ENCODE measurements at places on chromosomes 6 and 20. TPM values are rescaled to one million over a fixed set of nuclear protein-coding genes. Genes with fewer than 3 reads are reported as not detected.

- H3K4me3 ChIP-seq, result no peak overlapping the region
- DNase-seq, result no peak
- no peaks in the 10 kb centered on the region for H3K36me3 ChIP-seq
- no peaks in the 10 kb centered on the region for H3K4me1 ChIP-seq
These were observed 195.7 kb upstream of the KCNK16 start for GRCh38 chr6:39518221-39518620.

- H3K27me3 ChIP-seq, result no peaks in the 10 kb centered on the region
- no peak overlapping the region for H3K4me3 ChIP-seq
- no peak for DNase-seq
- H3K36me3 ChIP-seq, result no peaks in the 10 kb centered on the region
- H3K4me1 ChIP-seq, result no peaks in the 10 kb centered on the region
- H3K27ac ChIP-seq, result no peak overlapping the region
These were observed 499.6 kb downstream of the RFPL4B start for GRCh38 chr6:112846681-112847080.

GRCh38 chr6:161401587-161402309 lies 127.9 kb upstream of the AGPAT4 start:
- H3K4me1 ChIP-seq, result no peaks in the 10 kb centered on the region
- H3K27me3 ChIP-seq, result no peaks in the 10 kb centered on the region
- H3K4me3 ChIP-seq, result no peak overlapping the region
- H3K36me3 ChIP-seq, result no peaks in the 10 kb centered on the region
- H3K27ac ChIP-seq, result no peak overlapping the region

DNA sequence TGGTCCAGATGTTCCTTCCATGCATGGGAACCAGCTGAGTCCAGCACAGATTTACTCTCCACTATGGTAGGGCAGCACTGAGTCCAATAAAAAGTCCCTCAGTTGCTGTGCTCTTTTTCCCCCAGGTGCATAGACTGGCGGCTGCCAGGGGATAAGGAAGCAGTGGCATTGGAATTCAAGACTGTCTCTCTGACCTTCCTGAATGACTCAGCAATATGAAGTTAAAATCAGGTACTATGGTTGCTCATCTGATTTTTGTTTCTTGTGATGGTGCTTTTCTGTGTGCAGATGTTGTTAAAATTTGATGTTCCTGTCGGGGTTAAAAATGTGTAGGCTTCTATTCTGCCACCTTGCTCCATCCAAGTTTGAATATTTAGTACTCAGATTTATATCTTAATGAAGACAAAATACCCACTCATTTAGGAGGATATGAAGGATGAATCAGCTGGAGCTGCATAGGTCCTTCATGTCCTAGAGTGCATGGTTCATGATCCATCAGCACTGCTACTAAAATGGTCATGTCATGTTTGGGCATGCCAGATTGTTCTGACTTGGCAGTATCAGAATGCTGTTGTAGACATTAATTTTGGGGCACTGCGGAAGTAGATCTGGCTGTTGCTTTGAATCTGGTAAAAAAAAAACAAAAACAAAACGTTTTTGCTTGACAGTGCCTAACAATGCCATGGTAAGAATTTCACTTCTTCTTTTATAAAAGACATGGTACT lies 321.2 kb upstream of the MAP3K7 start:
- H3K4me3 ChIP-seq, result no peak overlapping the region
- no peaks in the 10 kb centered on the region for H3K4me1 ChIP-seq
- DNase-seq, result no peak
- no peaks in the 10 kb centered on the region for H3K36me3 ChIP-seq
- H3K27me3 ChIP-seq, result no peaks in the 10 kb centered on the region
- no peak overlapping the region for H3K27ac ChIP-seq

DNA sequence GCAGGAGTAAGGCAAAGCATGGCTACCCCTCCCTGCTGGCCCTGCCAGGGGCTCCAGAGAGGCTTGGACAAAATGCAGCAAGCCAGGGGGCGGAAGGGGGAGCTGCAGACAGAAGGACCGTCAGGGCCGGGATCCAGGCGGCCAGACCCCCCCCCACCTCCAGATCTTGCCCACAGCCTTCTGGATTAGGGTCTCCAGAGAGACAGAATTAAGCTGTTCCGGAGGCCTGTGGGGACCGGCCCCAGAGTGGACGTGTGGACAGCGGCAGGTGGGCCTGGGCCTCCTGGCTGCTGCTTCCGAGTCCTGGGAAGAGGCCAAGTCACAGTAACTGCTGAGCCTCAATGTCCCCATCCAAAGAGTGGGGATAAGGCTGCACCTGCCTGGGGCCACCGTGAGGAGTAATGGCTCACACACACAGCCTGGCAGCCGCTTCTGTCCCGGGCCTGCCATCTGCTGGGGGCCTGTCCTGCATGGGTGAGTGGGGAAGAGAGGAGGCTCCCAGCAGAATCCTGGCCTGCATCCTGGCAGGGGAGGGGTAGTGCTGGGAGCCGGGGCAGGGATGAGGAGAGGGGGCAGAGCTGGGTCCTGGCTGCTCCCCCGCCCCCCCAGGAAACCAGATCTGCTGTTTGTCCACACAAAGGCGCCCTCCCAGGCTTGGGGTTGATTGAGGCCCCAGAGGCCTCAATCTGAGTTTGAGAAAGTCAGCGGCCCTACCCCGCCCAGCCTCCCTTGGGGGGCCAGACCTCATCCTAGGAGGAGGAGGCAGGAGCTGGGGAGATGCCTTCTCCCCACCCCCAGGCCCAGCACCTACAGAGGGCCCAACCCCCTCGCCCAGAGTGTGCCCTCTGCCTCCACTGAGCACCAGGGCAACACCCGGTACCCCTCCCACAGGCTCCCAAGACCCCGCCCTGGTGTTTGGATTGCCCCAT lies 3.9 kb downstream of the LAMA5 start:
- peaks cover 16% of the 10 kb centered on the region for H3K27me3 ChIP-seq
- H3K27ac ChIP-seq, result no peak overlapping the region
- no peaks in the 10 kb centered on the region for H3K36me3 ChIP-seq
- DNase-seq, result no peak

Gene EYA4
- not detected for total RNA-seq

DNA sequence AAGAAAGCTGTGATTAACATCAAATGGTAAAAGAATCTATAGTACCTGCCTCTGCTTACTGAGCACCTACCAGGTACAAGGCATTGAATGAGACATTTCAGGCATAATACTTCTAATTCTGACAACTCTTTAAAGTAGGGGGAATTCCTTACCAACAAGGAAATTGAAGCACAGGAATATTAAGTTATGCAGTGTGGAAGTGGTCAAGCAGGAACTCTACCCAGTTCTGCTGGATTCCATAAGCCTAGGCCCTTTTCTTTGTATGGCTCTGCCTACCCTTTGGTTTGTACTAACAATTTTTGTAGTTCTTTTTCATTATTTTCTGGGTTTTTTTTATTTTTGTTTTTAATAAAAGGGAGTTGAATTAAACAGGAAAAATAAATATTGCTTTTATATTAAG lies 114.5 kb downstream of the MAP3K5 start:
- H3K4me1 ChIP-seq, result no peaks in the 10 kb centered on the region
- no peak overlapping the region for H3K27ac ChIP-seq
- no peak overlapping the region for H3K4me3 ChIP-seq
- no peaks in the 10 kb centered on the region for H3K27me3 ChIP-seq

DNA sequence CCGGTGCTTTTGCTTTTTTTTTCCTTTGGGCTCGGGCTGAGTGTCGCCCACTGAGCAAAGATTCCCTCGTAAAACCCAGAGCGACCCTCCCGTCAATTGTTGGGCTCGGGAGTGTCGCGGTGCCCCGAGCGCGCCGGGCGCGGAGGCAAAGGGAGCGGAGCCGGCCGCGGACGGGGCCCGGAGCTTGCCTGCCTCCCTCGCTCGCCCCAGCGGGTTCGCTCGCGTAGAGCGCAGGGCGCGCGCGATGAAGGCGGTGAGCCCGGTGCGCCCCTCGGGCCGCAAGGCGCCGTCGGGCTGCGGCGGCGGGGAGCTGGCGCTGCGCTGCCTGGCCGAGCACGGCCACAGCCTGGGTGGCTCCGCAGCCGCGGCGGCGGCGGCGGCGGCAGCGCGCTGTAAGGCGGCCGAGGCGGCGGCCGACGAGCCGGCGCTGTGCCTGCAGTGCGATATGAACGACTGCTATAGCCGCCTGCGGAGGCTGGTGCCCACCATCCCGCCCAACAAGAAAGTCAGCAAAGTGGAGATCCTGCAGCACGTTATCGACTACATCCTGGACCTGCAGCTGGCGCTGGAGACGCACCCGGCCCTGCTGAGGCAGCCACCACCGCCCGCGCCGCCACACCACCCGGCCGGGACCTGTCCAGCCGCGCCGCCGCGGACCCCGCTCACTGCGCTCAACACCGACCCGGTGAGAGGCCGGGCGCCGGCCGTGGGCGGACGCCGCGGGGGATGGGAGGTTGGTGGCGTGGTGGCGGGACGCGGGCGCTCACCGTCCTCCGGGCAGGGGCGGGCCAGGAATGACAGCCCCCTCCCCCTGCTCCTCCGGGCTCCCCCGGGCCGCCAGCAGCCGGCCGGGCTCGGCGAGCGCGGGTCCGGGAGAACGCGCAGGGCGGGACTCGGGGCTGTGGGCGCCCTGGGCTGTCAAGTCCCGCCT lies 606 bp downstream of the ID4 start:
- no peak overlapping the region for H3K4me3 ChIP-seq
- H3K27ac ChIP-seq, result no peak overlapping the region
- no peaks in the 10 kb centered on the region for H3K27me3 ChIP-seq
- H3K4me1 ChIP-seq, result no peaks in the 10 kb centered on the region

Gene GUCA1A
- total RNA-seq, result not detected

Gene RBM24
- total RNA-seq, result not detected

GRCh38 chr20:23156170-23156841 lies 70.2 kb upstream of the CD93 start:
- DNase-seq, result no peak
- H3K4me3 ChIP-seq, result no peak overlapping the region
- no peaks in the 10 kb centered on the region for H3K4me1 ChIP-seq
- H3K36me3 ChIP-seq, result no peaks in the 10 kb centered on the region
- H3K27me3 ChIP-seq, result no peaks in the 10 kb centered on the region

DNA sequence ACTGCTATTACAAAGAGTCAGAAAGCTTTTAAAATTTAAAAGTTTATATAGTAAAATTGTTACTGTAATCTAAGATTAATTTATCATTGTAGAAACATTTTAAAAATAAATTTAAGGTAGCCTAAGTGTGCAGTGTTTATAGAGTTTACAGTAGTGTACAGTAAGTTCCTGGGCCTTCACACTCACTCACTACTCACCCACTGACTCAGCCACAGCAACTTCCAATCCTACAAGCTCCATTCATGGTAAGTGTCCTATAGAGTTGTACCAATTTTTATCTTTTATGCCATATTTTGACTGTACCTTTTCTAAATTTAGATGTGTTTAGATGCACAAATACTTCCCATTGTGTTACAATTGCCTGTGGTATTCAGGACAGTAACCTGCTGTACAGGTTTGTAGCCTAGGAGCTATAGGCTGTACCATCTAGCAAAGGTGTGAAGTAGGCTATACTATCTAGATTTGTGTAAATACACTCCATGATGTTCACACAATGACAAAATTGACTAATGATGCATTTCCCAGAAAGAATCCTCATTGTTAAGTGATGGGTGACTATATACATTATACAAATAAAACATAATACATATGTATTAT lies 10.2 kb upstream of the TMEM170B start:
- no peak for DNase-seq
- H3K4me3 ChIP-seq, result no peak overlapping the region
- H3K4me1 ChIP-seq, result no peaks in the 10 kb centered on the region
- no peaks in the 10 kb centered on the region for H3K27me3 ChIP-seq

Gene TGM2
- 0.94 TPM for total RNA-seq

Gene SRMS
- not detected for total RNA-seq

Gene NCOA5
- 40.3 TPM for total RNA-seq

DNA sequence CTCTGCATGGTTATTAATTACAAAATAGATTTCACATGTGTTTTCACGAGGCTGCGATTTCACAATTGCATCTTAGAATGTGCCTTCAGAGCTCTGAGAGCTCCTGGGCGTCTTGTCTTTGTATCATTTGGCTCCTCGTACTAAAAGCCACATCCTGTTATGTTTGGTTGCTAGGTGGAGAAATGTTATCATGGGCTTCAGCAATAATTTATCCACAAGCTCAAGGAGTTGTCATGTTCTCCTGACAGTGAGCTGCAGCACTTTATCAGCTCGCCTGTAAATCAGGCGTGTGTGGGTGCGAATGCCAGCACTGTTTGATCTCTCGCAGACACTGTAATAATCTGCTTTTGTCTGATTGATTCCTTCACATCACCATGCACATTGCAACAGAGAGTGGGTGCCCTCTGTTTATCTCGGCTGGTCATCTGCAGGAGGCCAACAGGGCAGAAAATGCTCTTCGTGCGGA lies 218.6 kb upstream of the ZFP64 start:
- no peaks in the 10 kb centered on the region for H3K36me3 ChIP-seq
- no peaks in the 10 kb centered on the region for H3K27me3 ChIP-seq
- DNase-seq, result no peak

- H3K4me3 ChIP-seq, result no peak overlapping the region
- no peak for DNase-seq
- no peaks in the 10 kb centered on the region for H3K36me3 ChIP-seq
These were observed 330.9 kb upstream of the CDH4 start for GRCh38 chr20:60921022-60921622.

Gene UNC5CL
- 4.3 TPM for total RNA-seq

Gene STMND1
- total RNA-seq, result not detected

Gene C6orf163
- 1.9 TPM for total RNA-seq

GRCh38 chr6:69064226-69064625 lies 429.1 kb downstream of the ADGRB3 start:
- no peak overlapping the region for H3K27ac ChIP-seq
- H3K36me3 ChIP-seq, result no peaks in the 10 kb centered on the region
- H3K27me3 ChIP-seq, result no peaks in the 10 kb centered on the region

Gene KIF25
- total RNA-seq, result not detected

Gene CYP24A1
- not detected for total RNA-seq

Gene IL17A
- total RNA-seq, result not detected

Gene PRR18
- total RNA-seq, result not detected

DNA sequence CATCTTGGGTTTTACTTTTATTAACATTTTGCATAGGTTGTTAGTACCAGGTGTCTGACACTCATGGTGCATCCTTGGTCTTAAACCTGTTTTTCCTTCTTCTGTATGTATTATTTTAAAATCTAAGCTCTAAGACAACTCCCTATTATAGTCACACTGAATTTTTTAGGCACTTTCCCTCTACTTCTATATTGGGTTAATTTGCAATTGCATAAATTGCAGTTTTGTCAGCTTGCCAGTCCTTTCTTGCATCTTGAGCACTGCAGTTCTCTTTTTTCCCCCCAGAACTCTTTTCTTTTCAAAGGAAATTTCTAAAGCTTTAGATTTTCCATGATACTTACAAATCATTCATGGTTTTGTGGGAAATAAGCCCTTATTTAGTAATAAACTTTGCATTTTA lies 70.6 kb downstream of the ZNF292 start:
- no peaks in the 10 kb centered on the region for H3K27me3 ChIP-seq
- DNase-seq, result no peak
- no peaks in the 10 kb centered on the region for H3K4me1 ChIP-seq
- no peak overlapping the region for H3K27ac ChIP-seq
- H3K36me3 ChIP-seq, result no peaks in the 10 kb centered on the region

- no peak for DNase-seq
- no peak overlapping the region for H3K4me3 ChIP-seq
- no peaks in the 10 kb centered on the region for H3K27me3 ChIP-seq
- H3K27ac ChIP-seq, result no peak overlapping the region
These were observed 19.0 kb upstream of the STX11 start for GRCh38 chr6:144131248-144131709.

All from naive thymus-derived CD4-positive, alpha-beta T cell (primary cell).